ENCODE measurements at places on chromosomes 2 and 18.

DNA sequence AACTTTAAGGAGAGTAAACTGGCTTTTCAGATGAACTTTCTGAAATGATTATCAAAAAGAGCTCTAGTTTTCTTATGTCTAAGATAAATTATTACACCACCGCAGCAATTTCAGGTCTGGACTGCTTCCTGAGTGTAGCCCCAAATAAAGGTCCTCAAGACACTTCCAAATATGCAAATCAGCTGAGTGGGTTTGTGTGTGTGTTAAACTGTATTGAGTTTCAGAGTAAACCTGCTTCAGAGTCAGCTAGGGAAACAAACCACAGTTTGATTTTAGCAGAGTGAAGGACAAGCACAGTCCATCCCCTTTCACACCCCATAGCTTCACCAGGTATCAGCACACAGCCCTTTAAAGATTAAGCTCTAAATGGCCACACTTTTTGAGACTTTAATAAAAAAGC lies 168.7 kb downstream of the NRXN1 start:
- no peak for DNase-seq

GRCh38 chr2:74428675-74429074 lies 7.1 kb downstream of the WDR54 start:
- no peak for DNase-seq

- no peak for DNase-seq
Observed at GRCh38 chr2:83168377-83168776, 1290.7 kb downstream of the SUCLG1 start.

DNA sequence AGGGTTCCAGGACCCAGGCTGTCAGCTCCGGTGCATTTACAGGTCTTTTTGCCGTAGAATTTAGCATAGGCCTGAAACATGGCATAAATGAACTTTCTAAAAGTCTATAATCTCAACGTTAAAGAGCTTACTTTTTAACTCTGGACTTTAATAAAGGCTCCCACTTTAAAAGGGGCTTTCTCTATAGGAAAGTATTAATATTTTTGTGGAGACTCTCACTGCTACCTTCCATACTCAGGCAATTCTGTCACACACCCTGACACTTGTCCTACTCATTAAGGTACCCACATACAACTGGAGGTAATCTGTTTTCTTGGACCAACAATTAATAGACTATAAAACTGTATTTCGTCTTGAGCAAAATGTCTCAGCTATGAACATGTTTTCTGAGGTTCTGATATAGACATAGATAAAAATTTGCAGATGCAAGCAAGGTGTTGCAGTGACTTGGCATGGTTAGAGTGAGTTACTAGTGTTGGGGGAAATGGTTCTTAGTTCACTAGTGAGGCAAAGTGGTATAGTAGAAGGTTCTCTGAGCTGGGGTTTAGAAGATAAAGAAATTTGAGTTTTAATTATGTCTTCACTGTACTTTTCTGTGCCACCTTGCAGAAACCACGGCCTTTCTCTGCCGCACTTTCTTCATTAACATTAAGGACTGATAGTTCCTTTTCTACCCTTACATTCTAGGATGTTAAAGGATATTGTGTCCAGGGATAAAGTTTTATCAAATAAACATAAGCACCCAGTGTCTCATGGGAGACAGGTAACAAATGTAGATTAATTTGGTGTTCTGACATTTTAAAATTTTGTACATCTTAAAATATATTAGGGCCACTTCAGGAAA lies 10.8 kb upstream of the NR4A2 start:
- DNase-seq, result no peak

DNA sequence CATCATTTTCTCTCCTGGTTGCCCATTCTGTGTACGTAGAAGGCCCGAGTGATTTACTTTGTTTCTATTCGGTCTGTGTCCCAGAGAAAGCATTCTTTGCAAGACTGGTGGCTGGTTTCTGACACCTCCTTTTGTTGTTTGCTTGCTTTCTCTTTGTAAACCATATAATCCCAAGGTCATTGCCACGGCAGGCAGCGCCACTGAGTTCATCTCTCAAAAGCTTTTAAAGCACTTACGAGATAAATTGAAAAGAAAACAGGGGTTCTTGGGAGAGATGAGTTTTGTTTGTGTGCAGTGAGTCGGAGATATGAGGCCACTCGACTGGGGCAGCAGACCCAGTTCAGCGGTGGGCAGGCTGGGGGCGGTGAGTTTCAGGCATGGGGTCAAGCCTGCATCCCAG lies 137.6 kb downstream of the NCK2 start:
- DNase-seq, result no peak

DNA sequence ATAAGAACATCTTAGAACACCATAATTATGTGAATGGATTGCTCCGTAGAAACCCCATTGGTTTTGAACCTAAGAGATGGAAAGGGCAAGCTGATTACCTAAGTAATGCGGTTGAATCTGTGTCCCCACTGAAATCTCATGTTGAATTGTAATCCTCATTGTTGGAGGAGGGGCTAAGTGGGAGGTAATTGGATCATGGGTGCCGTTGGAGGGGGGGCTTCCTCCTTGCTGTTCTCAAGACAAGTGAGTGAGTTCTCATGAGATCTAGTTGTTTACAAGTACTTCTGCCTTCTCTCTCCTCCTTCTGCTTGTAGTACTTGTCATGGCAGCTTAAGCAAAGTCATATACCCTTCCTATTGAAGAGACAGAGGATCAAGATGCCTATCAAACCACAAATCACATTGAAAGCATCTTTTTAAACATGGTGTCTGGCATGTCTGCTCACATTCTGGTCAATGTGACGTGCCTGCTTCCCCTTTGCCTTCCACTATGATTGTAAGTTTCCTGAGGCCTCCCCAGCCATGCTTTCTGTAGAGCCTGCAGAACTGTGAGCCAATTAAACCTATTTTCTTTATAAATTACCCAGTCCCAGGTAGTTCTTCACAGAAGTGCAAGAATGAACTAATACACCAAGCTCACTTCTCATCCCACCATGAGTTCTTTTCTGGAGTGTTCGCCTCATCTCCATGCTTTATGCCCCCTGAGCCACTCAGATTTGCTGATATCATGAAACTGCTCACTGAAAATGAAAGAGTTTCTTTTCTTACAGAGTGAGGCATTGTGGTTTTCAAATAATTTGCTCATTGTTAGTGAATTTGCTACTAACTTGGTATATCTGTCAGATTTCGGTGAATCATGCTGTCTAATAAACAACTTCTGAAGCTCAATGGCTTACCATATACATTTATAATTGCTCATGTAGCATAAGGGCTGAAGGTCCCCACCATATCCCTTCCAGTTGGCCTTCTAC lies 23.6 kb downstream of the KCNE4 start:
- DNase-seq, result no peak

- DNase-seq, result no peak
Observed at GRCh38 chr18:3492721-3493120, 42.7 kb downstream of the TGIF1 start.

- no peak for DNase-seq
Observed at GRCh38 chr18:64893349-64893748, 744.5 kb upstream of the LINC00305 start.

DNA sequence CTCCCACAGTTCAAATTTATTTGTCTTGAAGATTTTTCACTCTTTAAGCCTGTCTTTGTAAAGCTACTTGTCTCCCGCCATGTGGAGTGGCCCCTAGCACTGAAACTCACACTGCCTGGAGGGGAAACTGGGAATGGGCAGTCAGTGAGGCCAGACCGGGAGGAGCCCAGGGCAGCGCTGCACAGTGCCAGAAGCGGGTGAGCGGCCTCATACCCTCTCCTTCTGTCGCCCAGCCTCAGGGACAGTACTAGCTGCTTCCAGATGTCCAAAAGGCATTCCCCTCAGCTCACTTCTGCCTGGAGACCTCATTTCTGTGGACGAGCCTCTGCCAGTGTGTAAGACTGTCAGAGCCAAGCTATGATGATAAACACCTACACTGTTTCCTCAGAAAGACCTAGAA lies 79.9 kb downstream of the SEPTIN10 start:
- DNase-seq, result no peak

GRCh38 chr2:198657512-198658121 lies 800.1 kb downstream of the SATB2 start:
- DNase-seq, result no peak

DNA sequence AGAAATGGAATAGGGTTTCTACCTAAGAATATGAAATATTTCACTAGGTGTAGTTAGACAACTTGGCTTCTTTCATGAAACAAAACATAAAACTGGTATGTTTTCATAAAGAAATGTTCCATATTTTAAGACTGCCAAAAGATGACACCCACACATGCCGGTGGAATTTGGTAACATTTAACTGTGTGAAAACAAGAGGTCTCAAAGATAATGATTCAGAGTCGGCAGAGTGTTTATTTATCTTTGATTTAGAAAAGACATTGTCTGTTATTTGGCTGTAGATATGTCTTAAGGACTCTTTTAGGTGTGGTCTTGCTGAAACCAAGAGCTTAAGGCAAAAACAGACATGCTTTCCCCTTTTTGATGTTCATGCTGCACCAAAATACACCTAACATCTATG lies 63.5 kb upstream of the FN1 start:
- no peak for DNase-seq

GRCh38 chr2:176521878-176522670 lies 252.8 kb downstream of the MTX2 start:
- no peak for DNase-seq

GRCh38 chr2:167386694-167387093 lies 498.4 kb downstream of the XIRP2 start:
- no peak for DNase-seq

GRCh38 chr2:120898961-120899750 lies 163.5 kb downstream of the GLI2 start:
- DNase-seq, result no peak

- no peak for DNase-seq
Observed at GRCh38 chr2:149145314-149146295, 107.1 kb downstream of the LYPD6B start.

DNA sequence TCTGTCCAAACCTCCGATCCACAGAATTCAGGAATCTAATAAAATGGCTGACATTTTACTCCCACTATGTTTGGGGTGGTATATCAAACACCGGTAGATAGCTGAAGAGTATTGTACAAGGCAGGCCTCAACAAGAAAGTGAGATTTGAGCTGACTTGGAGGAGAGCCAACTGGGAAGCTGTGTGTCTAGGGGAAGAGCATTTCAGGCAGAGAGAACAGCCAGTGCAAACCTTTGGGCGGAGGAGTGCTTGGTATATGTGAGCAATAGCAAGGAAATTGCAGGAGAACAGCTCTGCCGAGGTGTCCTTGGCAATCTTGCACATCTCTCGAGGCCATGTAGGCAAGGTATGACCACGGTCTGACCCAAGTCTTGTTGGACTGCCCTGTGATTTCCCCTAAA lies 1.8 kb upstream of the MERTK start:
- DNase-seq, result no peak

All from stimulated activated CD4-positive, alpha-beta T cell treated with anti-CD3 and anti-CD28 coated beads, Interleukin-12 subunit alpha, Interleukin-12 subunit beta, amount 100 ng/mL, for 4 hours (primary cell).